Fibroblast of the aortic adventitia (primary cell): ENCODE measurements at places on chromosomes 5 and 9. TPM values are rescaled to one million over a fixed set of nuclear protein-coding genes. Genes with fewer than 3 reads are reported as not detected.

Gene TMEM174
- not detected in 2 replicates for total RNA-seq

Gene PCDHB13
- 0.27 and 0.65 TPM in 2 replicates for total RNA-seq

Gene PCDHGA8
- total RNA-seq, result 2.5 and 3.8 TPM in 2 replicates

Gene PCDHGA3
- total RNA-seq, result 1.1 and 4.4 TPM in 2 replicates

Gene LCN15
- not detected in 2 replicates for total RNA-seq

Gene NR2F1
- total RNA-seq, result 8.0 and 20.5 TPM in 2 replicates

Gene CCDC180
- total RNA-seq, result 4.2 and 27.2 TPM in 2 replicates

Gene ANGPTL2
- 41.0 and 47.5 TPM in 2 replicates for total RNA-seq

Gene GPSM1
- total RNA-seq, result 25.9 and 48.5 TPM in 2 replicates

Gene AHRR
- 8.8 and 31.9 TPM in 2 replicates for total RNA-seq

Gene PCDHA7
- 0.18 and 0.41 TPM in 2 replicates for total RNA-seq

Gene SV2C
- total RNA-seq, result 0.08 TPM in 1 of 2 replicates, not detected in the other

Gene PCDHB14
- 0.45 and 0.74 TPM in 2 replicates for total RNA-seq

Gene CCL27
- not detected in 2 replicates for total RNA-seq

Gene INSL4
- not detected in 2 replicates for total RNA-seq

Gene GDA
- total RNA-seq, result 0.90 TPM in 1 of 2 replicates, not detected in the other

Gene BRINP1
- 3.1 and 5.8 TPM in 2 replicates for total RNA-seq

Gene TMEM8B
- total RNA-seq, result 1.9 and 2.8 TPM in 2 replicates

Gene HAPLN1
- total RNA-seq, result 1.3 TPM in 1 of 2 replicates, not detected in the other

Gene WDR55
- total RNA-seq, result 12.8 and 21.9 TPM in 2 replicates

Gene CYLC2
- total RNA-seq, result not detected in 2 replicates

Gene ZNF474
- total RNA-seq, result 0.09 TPM in 1 of 2 replicates, not detected in the other

Gene ITGA2
- total RNA-seq, result 9.1 and 171 TPM in 2 replicates

Gene IFNA13
- not detected in 2 replicates for total RNA-seq

Gene ICE1
- 28.9 and 34.6 TPM in 2 replicates for total RNA-seq

Gene PCDH12
- total RNA-seq, result under 0.01 and 0.16 TPM in 2 replicates

Gene C5orf63
- 4.0 and 6.3 TPM in 2 replicates for total RNA-seq

Gene CTXN3
- total RNA-seq, result not detected in 2 replicates

Gene PCDHGA9
- total RNA-seq, result 4.1 and 7.3 TPM in 2 replicates

Gene CCDC187
- total RNA-seq, result under 0.01 TPM in 1 of 2 replicates, not detected in the other

Gene SLC45A2
- total RNA-seq, result 0.09 TPM in 1 of 2 replicates, not detected in the other

Gene NDUFS4
- total RNA-seq, result 118 and 200 TPM in 2 replicates

Gene SLC6A7
- total RNA-seq, result not detected in 2 replicates

Gene DND1
- total RNA-seq, result 0.18 TPM in 1 of 2 replicates, not detected in the other

Gene SPATA31C1
- not detected in 2 replicates for total RNA-seq

Gene MCIDAS
- not detected in 2 replicates for total RNA-seq

Gene PCDHGB1
- 3.1 and 4.2 TPM in 2 replicates for total RNA-seq

Gene ANXA2R
- 3.0 and 3.4 TPM in 2 replicates for total RNA-seq

Gene GLT6D1
- total RNA-seq, result not detected in 2 replicates

Gene BAG1
- 54.1 and 180 TPM in 2 replicates for total RNA-seq

Gene OTP
- not detected in 2 replicates for total RNA-seq

Gene PDZD2
- under 0.01 and 2.5 TPM in 2 replicates for total RNA-seq

Gene GLIPR2
- 24.3 and 36.6 TPM in 2 replicates for total RNA-seq

Gene SOHLH1
- not detected in 2 replicates for total RNA-seq

Gene KIF27
- total RNA-seq, result 6.0 and 7.2 TPM in 2 replicates

Gene SLC27A6
- not detected in 2 replicates for total RNA-seq
